Frontal cortex (tissue), 4 donors: ENCODE measurements at places on chromosomes 16 and 17. TPM values are rescaled to one million over a fixed set of nuclear protein-coding genes. Genes with fewer than 3 reads are reported as not detected.

The FDXR gene
- 2.4 TPM for total RNA-seq

The GRIN2C gene
- 1.2 TPM for total RNA-seq

The TP53TG3C gene
- not detected for total RNA-seq

The HAP1 gene
- under 0.01 TPM for total RNA-seq

The PPL gene
- 0.82 TPM for total RNA-seq

The HCRT gene
- 0.41 TPM for total RNA-seq
